NCI-H82 (cell line): ENCODE measurements at places on chromosomes 11 and 22.
A peak's percentile ranks its signal among the peaks of the same experiment; 100 is the strongest.

DNA sequence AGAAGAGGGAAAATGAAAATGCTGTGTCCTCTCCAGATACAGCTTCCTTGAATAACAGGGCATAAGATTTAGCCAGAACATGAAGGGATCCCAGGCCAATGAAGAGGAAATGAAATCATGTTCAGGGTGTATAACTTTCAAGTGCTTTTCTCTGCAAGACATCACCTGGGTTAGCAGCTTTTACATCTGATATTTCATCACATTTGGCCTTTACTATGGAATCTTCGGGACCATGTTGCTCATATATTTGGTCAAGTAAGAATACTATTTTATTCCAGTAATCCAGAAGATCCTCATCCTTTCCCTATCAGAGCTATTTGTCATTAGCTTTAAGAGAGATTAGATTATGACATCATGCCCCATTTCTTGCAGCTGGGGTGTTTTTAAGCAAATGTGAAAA, 66.3 kb upstream of the OR5AK2 start:
- no peak for DNase-seq

- no peak for DNase-seq
Observed at GRCh38 chr11:24635588-24636290, 138.9 kb downstream of the LUZP2 start.

DNA sequence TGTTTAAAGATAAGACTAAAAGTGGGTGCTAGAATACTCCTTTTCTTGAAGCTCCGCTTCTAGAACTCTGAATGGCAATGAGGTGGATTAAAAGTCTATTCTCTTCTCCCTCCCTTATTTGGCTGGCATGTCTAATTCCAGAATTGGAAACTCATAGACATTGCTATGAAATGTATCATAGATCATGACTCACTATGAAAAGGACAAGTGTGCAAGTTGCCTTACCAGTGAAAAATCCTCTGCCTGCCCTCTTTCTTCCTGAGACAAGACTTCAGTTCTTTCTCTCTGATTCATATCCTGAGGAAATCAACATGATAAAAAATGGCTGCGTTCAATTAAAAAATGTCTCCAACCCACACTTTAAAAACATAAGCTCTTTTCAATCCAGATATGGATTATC, 73.2 kb upstream of the BLID start:
- no peak for DNase-seq

DNA sequence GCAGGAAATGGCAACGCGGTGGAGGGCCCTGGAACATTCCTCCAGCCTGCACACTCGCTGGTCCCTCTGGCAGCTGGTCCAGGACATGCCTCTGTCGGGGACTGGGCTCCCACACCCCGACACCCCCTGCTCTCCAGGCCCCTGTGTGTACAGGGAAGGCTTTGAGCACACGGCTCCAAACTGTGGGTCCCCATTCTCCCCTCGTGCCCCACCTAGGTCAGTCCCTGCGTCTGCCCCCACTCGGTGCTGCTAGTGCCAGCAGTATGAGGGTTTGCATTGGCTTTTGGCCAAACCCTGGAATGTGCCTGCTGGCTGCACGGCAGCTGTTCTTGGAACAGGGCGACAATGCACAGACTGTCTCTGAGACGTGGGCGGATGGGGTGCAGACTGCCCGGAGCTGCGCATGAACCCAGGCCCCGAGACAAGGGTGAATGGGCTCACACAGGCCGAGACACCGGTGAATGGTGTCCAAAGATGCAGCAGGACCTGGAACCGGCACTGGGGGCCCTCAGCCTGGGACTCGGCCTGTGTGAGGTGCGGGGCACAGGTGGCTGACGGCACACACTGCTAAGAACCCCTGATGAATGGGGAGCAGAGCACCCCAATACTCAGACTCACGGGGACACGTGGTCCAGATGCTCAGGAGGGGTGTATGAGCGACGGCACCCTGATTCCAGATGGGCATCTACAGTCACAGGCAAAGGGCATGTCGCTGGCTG, 7.5 kb upstream of the SYT8 start:
- no peak for DNase-seq

DNA sequence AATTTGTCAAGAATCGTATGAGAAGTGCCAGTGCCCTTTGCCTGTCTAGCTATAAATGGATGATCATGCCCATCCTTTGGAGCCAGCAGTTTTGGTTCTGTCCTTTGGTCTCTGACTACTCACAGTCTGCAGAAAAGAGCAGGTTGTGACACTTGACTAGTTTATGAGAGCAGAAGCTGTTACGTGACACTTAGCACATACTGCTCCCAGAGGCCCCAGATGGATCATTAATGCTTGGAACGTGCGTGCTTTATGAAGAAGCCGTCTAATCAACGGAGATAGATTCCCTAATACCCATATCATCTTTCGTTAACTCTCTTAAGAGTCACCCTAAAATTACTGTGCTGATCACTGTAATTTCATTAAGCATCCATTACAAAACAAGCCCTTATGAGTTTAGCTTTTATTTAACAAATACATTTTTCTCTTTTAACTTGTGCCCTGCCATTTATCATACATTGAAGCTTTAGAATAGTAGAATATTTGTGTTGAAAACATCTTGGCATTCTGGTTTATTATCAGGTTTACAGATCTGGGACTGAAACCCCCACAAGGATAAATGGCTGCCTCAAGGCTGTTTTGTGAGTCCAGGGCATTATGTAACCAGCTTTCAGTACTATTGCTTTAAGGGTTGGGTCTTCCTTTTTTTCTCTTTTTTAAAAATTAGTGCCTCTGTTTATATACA, 47.0 kb upstream of the ADORA2A start:
- peak; percentile 97 for DNase-seq

DNA sequence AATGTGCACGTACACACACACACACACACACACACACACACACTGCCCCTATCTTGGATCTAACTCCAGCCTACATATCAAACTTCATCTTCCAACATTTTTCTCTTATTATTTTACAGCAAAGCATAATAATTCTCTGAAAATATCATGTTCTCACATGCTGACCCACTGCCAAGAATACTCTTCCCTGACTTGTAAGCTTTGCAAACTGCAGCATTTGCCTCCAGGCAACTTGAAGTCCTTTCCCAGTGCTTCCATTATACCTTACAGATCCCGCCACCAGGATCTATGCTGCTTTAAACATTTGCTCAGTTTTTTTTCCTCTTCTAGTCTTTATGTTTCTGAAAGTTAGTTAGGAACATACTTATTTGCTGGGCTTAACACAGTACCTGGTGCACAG, 483.3 kb upstream of the ARHGAP42 start:
- no peak for DNase-seq

DNA sequence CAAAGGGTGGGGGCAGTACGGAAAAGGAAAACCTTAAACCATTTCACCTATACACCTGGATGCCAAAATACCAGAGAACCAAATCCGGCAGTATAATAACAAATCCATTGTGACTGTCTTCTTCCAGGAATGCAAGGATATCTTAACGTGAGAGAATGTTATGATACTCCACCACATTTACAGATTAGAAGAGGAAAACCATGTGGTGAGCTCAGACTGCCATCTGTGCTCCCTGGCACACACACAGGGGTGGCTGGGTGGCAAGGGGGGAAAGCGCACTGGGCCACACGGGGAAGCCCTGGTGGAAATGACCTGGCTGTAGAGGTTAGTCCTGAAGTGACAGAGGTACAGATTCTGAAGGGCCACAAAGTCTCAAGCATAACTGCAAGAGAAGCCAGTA, 9.9 kb downstream of the EIF1AD start:
- DNase-seq: no peak

DNA sequence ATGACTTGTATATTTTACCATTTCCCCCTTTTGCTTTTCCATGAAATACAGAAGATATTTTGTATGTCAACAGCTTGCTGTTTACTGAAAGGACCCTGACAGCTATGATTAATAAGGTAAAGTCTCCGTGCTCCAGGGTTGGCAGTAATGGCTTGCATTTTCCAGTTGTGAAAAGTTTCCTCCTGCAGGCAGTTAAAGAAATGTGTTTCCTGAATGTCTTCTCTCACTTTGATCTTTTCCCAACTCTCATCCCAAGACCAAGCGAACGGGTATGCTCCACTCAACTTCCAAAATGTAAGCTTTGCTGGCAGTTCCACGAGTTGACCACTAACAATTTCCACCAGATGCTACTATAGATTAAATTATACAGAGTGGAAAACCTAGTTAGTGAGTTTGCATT, 8.9 kb downstream of the FIBIN start:
- DNase-seq: no peak

DNA sequence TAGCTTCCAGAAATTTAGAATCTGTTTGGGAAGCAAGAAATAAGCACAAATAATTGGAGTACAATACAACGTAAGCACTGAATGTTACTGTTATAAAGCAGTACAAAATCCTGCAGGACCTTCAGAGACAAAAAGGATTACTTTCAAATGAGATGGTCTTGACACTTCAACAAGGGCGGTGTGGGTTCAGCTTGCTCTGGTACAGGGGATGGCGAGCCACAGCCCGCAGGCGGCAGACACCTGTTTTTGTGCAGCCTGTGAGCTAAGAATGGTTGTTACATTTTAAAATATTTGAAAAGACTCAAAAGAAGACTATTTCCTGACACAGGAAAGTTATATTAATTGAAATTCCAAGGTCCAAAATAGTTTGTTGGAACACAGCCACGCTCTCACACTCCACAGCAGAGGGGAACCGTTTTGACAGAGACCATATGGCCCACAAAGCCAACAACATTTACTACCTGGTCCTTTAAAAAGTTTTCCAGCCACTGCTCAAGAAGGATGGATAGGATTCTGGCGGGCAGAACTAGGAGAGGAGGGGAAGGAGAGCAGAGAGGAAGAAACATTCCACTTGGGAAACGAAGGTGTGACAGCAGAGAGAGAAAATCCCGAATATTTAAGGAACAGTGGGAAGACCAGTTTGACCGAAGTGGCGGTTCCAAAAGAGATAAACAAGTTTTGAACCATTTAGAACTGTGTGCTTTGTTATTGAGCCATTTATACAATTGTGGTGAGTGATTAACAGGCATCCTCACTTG, 6.3 kb downstream of the PRDM10 start:
- no peak for DNase-seq

GRCh38 chr22:39943953-39944872, 16.0 kb upstream of the TMA7B start:
- DNase-seq: no peak

DNA sequence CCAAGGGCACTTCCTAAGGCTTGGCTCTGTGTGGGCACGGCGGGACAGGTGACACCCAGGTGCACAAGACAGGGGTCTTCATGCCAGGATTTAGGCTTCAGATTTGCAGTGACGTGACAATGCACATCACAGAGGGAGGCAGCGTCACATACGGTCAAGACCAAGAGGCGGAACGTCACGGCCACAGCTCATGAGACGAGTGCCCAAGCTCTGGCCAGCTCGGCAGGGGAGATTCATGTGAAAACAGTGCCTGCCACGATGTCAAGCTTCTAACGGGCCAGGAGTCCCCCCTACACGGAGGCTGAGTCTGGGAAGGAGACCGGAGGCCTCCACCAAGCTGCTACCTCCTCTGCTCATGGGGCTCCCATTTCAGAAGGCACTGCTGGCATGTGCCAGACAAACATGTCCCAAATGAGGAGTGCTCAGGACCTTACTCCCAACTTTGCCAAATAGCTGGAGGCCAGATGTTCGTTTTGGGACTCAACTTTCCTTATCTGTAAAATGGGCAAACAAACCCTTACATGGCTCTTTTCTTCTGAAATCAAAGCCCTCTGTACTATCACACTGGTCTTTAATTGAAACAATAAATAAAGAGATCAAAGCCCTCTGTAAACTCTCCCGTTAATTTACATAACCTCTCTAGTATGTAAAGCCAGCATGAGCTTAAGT, 16.6 kb downstream of the VPS37C start:
- no peak for DNase-seq
